ENCODE measurements at places on chromosomes 6 and 20.

- no peak for DNase-seq
- H3K4me1 ChIP-seq: no peaks in the 10 kb centered on the region
- H3K36me3 ChIP-seq: no peaks in the 10 kb centered on the region
- no peak overlapping the region for H3K4me3 ChIP-seq
These were observed 295.6 kb upstream of the BMP2 start for GRCh38 chr20:6471871-6472270.

DNA sequence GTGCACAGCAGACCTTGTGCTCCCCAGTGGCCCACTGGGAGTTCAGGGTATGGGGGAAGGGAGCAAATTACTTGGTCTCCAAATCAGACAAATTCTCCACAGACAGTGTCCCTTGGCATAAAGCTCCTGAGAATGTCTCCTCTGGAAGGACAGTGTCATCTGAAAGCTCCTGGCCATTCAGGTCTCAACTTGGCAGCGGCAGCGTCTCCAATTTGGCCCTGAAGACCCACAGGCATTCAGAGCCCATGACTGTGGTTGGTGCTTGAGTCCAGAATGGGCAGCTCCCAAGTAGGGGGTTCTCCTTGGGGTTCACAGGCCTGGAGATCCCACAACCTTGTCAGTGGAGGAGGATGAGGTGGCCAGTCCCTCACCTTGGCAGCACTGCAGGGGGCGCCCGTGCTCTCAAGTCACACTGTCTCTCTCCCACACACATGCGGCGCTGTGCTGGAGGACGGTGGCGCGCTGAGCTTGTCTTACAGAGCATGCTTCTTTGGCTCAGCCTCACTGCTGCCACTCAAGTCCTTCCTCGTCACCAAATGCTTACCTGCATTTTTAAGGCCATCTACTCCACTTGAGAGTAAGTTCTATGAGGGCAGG lies 20.7 kb downstream of the DYNLRB1 start:
- H3K27ac ChIP-seq: no peak overlapping the region
- H3K36me3 ChIP-seq: peaks cover 63% of the 10 kb centered on the region
- no peak overlapping the region for H3K4me3 ChIP-seq

DNA sequence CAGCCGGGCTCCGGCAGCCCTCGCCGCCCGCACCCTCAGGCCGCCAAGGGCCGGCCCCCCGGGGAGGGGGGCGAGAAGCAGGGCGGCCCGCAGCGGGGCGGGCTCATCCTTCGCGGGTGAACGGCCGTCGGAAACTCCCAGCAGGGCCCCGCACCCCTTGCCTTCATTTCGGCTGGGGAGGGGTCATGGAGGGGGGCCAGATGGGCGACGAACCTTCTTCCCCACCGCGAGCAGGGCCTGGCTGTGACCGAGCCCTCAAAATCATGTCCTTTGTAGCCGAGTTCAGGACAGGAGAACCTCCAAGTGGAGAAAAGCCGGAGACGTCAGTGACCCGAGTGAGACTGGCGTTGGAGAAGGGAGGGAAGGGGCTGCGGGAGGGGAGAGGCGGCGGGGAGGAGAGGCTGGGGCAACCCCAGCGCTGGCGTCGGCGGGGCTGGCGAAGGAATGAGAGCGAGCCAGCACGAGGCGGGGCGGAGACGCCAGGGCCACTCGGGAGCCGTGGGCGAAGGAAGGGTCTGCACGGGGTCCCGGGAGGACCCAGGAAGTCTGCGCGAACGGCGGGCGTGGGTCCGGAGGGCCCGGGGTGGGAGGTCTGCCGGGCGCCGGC lies 571 bp upstream of the FOXC1 start:
- peaks cover 22% of the 10 kb centered on the region for H3K36me3 ChIP-seq
- H3K27ac ChIP-seq: peak overlapping the region; percentile 98
- H3K4me1 ChIP-seq: peaks cover 5% of the 10 kb centered on the region
- H3K4me3 ChIP-seq: peak overlapping the region; percentile 88
- no peak for DNase-seq

GRCh38 chr6:170167657-170168159 lies 123.2 kb downstream of the DLL1 start:
- no peak overlapping the region for H3K4me3 ChIP-seq
- H3K27me3 ChIP-seq: no peaks in the 10 kb centered on the region
- DNase-seq: no peak
- peaks cover 29% of the 10 kb centered on the region for H3K4me1 ChIP-seq
- no peaks in the 10 kb centered on the region for H3K36me3 ChIP-seq

DNA sequence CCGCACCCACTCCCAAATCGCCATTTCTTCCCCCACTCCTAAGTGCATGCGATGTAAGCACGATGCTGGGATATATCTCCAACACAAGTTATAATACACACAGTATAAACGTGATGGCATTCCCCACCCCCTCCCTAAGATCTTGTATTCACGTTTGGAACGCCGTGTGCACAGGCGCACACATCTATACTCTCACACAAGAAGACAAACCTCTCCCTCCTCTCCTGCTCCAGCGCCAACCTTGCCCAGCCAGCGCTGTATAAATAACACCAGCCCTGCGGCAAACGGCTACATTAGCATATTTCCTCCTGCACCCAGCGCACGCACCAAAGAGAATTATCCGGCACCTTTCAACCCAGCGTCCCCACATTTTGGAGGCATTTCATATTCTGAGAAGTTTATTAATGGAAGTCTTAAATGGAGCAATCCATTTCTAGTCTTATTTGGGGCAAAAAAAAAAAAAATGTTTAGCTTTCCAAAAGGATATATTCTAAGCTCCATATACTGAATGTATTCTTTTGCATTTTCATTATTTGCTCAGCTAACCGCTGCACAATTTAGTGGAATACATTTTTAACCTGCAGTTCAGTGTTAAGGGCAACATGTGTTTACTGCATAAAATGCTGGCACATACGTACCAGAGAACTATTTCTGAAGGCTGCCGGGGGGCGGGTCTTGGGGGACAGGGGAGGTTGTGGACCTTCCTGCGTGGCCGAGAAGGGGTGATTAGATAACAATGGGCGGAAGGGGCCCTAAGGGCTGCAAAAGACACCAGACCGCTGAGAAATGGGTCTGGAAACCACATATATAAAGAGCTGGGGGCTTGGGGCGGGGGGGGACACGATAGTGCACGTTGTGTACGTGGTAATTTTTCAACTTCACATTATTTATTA lies 1.1 kb upstream of the SLC22A23 start:
- H3K4me1 ChIP-seq: peaks cover 6% of the 10 kb centered on the region
- H3K27me3 ChIP-seq: no peaks in the 10 kb centered on the region
- DNase-seq: no peak
- no peaks in the 10 kb centered on the region for H3K36me3 ChIP-seq
- H3K27ac ChIP-seq: no peak overlapping the region

DNA sequence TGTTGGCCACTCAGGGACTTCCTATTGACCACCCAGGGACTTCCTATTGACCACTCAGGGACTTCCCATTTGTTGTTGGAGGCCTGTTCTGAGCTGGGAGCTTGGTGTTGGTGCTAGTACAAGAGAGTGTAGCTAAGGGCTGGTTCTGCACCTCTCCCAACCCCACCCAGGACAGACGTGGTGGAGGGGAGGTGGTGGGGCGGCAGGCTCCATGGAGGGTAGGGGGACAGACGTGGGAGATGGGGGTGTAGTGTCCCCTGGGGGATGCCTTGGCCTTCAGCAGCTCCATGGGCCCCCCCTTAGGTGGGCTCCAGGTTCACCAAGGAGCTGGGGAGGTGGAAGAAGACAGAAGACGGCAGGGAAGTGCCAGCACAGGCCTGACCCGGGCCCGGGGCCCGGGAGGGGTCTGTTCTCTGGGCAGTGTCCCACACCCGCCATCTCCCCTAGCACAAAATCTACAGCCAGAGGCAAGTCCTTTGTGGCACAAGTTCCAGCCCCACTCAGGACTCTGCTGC lies 33.9 kb downstream of the CHRNA4 start:
- H3K4me1 ChIP-seq: no peaks in the 10 kb centered on the region
- H3K27ac ChIP-seq: no peak overlapping the region
- no peaks in the 10 kb centered on the region for H3K27me3 ChIP-seq
- no peak for DNase-seq

- H3K36me3 ChIP-seq: no peaks in the 10 kb centered on the region
- no peak overlapping the region for H3K27ac ChIP-seq
- H3K27me3 ChIP-seq: no peaks in the 10 kb centered on the region
These were observed 68.8 kb upstream of the EPB41L1 start for GRCh38 chr20:36085686-36086267.

GRCh38 chr6:15945593-15946159 lies 183.2 kb upstream of the MYLIP start:
- H3K27me3 ChIP-seq: no peaks in the 10 kb centered on the region
- no peak overlapping the region for H3K27ac ChIP-seq
- DNase-seq: no peak
- H3K4me1 ChIP-seq: no peaks in the 10 kb centered on the region
- H3K4me3 ChIP-seq: no peak overlapping the region

- no peaks in the 10 kb centered on the region for H3K27me3 ChIP-seq
- no peaks in the 10 kb centered on the region for H3K36me3 ChIP-seq
- H3K4me3 ChIP-seq: no peak overlapping the region
These were observed 112.5 kb downstream of the FAM50B start for GRCh38 chr6:3961581-3962215.

- no peak overlapping the region for H3K27ac ChIP-seq
- H3K36me3 ChIP-seq: no peaks in the 10 kb centered on the region
- H3K4me1 ChIP-seq: peaks cover 6% of the 10 kb centered on the region
- H3K27me3 ChIP-seq: no peaks in the 10 kb centered on the region
These were observed 2.5 kb upstream of the SH3BGRL2 start for GRCh38 chr6:79628466-79629288.

DNA sequence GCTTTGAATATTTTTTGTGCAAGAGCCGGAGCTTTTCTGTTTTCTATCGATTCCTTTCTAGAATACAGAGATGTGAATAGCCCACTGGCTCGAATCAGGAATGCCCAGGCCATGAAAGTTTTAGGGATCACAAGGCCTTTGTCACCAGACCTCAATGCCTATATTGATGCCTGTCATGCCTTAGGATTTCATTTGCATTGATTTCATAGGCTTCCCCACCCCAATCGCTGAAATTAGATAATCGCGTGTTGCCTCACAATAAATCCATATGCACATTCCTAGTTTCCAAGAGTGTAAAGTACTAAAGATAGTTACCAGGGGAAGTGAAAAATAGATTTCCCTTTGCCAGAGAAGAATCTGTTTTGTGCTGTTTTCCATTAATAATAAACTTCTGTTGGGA lies 150.8 kb downstream of the SASH1 start:
- no peaks in the 10 kb centered on the region for H3K27me3 ChIP-seq
- DNase-seq: no peak
- peak overlapping the region; percentile 59 for H3K27ac ChIP-seq
- peaks cover 59% of the 10 kb centered on the region for H3K4me1 ChIP-seq

- peaks cover 11% of the 10 kb centered on the region for H3K36me3 ChIP-seq
- H3K27ac ChIP-seq: no peak overlapping the region
- no peaks in the 10 kb centered on the region for H3K27me3 ChIP-seq
- DNase-seq: no peak
- H3K4me3 ChIP-seq: no peak overlapping the region
- peaks cover 3% of the 10 kb centered on the region for H3K4me1 ChIP-seq
These were observed 20.5 kb downstream of the UBE2V1 start for GRCh38 chr20:50092436-50092835.

GRCh38 chr6:78062993-78063392 lies 410.2 kb downstream of the MEI4 start:
- no peaks in the 10 kb centered on the region for H3K4me1 ChIP-seq
- H3K27me3 ChIP-seq: no peaks in the 10 kb centered on the region
- no peak overlapping the region for H3K4me3 ChIP-seq
- H3K27ac ChIP-seq: no peak overlapping the region

GRCh38 chr6:31922942-31923341 lies 4.6 kb upstream of the C2 start:
- no peak overlapping the region for H3K27ac ChIP-seq
- H3K27me3 ChIP-seq: no peaks in the 10 kb centered on the region
- no peaks in the 10 kb centered on the region for H3K36me3 ChIP-seq
- DNase-seq: no peak
- no peaks in the 10 kb centered on the region for H3K4me1 ChIP-seq

DNA sequence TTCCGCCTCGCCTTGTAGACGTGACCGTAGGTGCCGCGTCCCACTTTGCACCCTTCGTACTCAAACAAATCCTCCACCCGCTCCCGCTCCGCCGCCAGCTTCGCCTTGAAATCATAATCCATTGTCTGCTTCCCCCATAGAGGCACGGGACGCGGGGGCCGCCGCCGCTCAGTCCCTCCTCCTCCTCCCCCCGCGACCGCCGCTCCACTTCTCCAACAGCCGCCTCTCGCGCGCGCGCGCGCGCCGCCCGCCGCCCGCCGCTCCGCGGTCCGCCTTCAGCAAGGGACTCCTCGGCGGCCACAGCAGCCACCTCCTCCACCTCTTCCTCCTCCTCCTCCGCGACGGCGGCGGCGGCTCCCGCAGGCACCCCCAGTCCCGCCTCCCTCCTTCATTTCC lies 256 bp downstream of the CDK19 start:
- H3K36me3 ChIP-seq: no peaks in the 10 kb centered on the region
- H3K4me3 ChIP-seq: peak overlapping the region; percentile 97
- DNase-seq: no peak
- peaks cover 11% of the 10 kb centered on the region for H3K4me1 ChIP-seq
- H3K27ac ChIP-seq: peak overlapping the region; percentile 93
- H3K27me3 ChIP-seq: no peaks in the 10 kb centered on the region

GRCh38 chr6:42627044-42627443 lies 63.2 kb downstream of the UBR2 start:
- peaks cover 7% of the 10 kb centered on the region for H3K36me3 ChIP-seq
- H3K4me1 ChIP-seq: no peaks in the 10 kb centered on the region
- no peak overlapping the region for H3K4me3 ChIP-seq

DNA sequence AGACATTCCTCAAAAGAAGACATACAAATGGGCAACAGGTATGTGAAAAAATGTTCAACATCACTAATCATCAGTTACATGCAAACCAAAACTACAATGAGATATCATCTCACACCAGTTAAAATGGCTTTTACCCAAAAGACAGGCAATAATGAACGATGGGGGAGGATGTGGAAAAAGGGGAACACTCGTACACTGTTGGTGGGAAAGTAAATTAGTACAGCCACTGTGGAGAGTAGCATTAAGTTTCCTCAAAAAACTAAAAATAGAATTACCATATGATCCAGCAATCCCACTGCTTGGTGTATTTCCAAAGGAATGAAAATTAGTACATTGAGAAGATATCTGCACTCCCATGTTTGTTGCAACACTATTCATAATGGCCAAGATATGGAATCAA lies 8.6 kb upstream of the TMEM170B start:
- no peaks in the 10 kb centered on the region for H3K27me3 ChIP-seq
- no peaks in the 10 kb centered on the region for H3K4me1 ChIP-seq
- no peaks in the 10 kb centered on the region for H3K36me3 ChIP-seq
- no peak for DNase-seq
- H3K27ac ChIP-seq: no peak overlapping the region

GRCh38 chr6:37100745-37101144 lies 69.2 kb upstream of the PIM1 start:
- H3K27ac ChIP-seq: no peak overlapping the region
- H3K4me1 ChIP-seq: peaks cover 20% of the 10 kb centered on the region
- H3K36me3 ChIP-seq: no peaks in the 10 kb centered on the region
- no peak for DNase-seq
- H3K4me3 ChIP-seq: no peak overlapping the region

DNA sequence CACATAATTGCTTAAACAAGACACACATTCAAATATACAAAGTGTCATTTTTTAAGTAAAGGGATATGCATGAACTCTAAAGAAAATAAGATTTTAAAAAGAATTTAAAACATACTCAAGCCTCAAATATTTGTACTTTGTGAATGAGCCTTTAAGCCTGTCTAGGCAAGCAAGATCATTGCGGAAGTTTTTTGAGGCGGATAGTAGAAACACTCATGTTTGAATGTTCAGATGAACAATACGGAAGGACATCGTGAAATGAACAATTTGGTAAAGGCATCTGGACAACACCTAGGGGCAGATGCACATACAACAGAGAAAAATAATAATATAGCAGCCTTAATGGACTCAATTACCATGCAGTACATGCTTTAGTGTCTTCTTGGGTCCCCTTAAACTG lies 928.9 kb downstream of the TFAP2A start:
- no peak overlapping the region for H3K4me3 ChIP-seq
- H3K27ac ChIP-seq: no peak overlapping the region
- H3K27me3 ChIP-seq: no peaks in the 10 kb centered on the region
- H3K36me3 ChIP-seq: no peaks in the 10 kb centered on the region
- DNase-seq: no peak
- no peaks in the 10 kb centered on the region for H3K4me1 ChIP-seq

Data from thoracic aorta (tissue), 2 donors.